Mesenteric fat pad (tissue), 1 donor: ENCODE measurements at places on chromosomes 2 and 18. TPM values are rescaled to one million over a fixed set of nuclear protein-coding genes. Genes with fewer than 3 reads are reported as not detected.

Gene CYTIP
- 16.0 TPM for total RNA-seq

Gene CHRNG
- total RNA-seq: not detected

Gene SOX11
- not detected for total RNA-seq

Gene SLC9A4
- not detected for total RNA-seq

Gene GDF7
- 1.2 TPM for total RNA-seq

Gene UGT1A10
- total RNA-seq: not detected

Gene SERPINB7
- not detected for total RNA-seq
